ENCODE measurements at places on chromosomes 13 and 19. TPM values are rescaled to one million over a fixed set of nuclear protein-coding genes. Genes with fewer than 3 reads are reported as not detected.
A peak's percentile ranks its signal among the peaks of the same experiment; 100 is the strongest.

The CCDC70 gene
- polyA plus RNA-seq, result not detected

The OR10H2 gene
- polyA plus RNA-seq, result not detected

The WDR87 gene
- under 0.01 TPM for polyA plus RNA-seq

The WIZ gene
- polyA plus RNA-seq, result 25.7 TPM

The RPL13A gene
- 5,694 TPM for polyA plus RNA-seq

The CGB2 gene
- polyA plus RNA-seq, result not detected

The NXNL1 gene
- not detected for polyA plus RNA-seq

The CGB8 gene
- polyA plus RNA-seq, result not detected

The LGALS7B gene
- not detected for polyA plus RNA-seq

GRCh38 chr13:102812611-102813287, 13.8 kb downstream of the BIVM start:
- DNase-seq, result no peak

GRCh38 chr19:6740589-6741343, 1.3 kb downstream of the TRIP10 start:
- DNase-seq, result peak; percentile 46

GRCh38 chr13:33165787-33166186, 119.8 kb downstream of the STARD13 start:
- no peak for DNase-seq

DNA sequence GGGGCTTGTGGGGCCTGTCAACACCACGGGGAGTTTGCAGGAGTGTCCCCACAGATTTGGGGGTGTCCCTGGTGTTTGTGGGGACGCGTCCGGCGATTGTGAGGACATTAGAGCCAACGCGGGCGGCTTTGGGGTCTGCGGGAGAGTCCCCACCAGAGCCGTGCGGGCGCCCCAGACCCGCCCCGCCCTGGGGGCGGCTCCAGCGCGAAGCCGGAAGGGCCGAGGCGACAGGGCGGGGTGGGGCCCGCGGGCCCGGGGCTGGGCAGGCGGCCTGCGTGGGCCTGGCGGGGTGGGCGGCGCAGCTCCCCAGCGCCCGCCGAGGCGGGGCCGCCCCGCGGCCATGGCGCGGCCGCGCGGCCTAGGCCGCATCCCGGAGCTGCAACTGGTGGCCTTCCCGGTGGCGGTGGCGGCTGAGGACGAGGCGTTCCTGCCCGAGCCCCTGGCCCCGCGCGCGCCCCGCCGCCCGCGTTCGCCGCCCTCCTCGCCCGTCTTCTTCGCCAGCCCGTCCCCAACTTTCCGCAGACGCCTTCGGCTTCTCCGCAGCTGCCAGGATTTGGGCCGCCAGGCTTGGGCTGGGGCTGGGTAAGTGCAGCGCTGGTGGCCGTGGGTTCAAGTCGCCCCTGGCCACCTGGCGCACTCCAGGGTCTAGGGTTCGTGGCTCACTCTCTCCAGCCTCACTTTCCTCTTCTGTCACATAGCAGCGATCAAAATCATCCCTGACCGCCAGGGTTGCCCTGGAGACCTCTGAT, 10.3 kb downstream of the PDE4A start:
- no peak for DNase-seq

DNA sequence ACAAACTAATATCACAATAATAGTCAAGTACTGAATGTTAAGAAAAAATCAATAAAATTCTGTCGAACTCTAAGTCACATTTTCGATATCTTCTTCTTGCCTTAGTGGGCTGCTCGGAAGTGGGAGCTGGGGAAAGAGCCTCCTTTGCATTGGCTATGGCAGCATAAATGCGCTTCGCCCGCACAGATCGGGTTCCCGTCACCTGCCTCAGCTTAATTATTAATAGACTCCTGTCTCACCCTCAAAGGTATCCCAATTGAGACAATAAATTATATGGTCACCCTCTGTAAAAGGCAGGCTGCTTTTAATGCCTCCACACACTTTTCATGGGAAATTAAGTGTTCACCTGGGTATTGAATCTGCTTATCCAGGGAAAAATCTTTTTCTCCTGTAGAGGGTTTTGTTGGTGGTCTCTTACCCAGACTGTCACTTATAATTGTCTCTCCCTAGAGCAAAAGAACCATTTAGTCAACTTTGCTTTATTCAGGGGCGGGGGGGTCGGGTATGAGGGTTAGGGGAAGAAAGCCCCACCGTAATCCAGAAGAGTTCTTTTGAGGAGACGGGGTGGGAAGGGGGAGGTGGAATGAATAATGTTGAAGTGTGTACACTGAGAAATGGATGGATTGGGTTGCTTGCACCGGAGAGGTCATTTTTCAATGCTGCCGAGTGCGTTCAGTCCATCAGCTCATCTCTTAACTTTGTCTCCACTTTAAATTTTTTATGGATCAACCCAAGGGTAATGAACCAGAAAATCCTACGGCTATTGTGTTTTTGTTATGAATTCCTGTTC, 682.6 kb upstream of the SGCG start:
- DNase-seq, result no peak

- peak; percentile 34 for DNase-seq
Measured at GRCh38 chr19:11737964-11738745, 591 bp downstream of the ZNF823 start.

DNA sequence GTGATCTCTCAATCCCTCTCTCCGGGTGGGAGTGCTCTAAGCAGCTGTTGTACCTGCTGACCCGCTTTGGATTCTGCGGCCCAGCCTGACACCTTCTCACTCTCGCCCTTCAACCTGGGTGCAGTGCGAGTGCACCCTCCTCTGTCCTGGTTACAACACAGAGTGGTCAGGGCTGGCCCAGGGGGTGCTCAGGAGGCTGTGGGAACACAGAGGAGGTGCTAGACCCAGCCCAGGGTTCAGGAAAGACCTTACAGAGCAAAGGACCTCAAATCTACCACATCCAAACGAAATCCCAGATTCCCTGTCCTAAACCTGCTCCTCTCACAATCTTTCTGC, 23.7 kb downstream of the ZNF175 start:
- DNase-seq, result no peak

- DNase-seq, result no peak
Measured at GRCh38 chr19:49064768-49065611, at the start of gene NTF4. TSS of gene NTF4 (minus strand) at chr19:49064818. CDS start at chr19:49061997, 2,821 bp downstream.

DNA sequence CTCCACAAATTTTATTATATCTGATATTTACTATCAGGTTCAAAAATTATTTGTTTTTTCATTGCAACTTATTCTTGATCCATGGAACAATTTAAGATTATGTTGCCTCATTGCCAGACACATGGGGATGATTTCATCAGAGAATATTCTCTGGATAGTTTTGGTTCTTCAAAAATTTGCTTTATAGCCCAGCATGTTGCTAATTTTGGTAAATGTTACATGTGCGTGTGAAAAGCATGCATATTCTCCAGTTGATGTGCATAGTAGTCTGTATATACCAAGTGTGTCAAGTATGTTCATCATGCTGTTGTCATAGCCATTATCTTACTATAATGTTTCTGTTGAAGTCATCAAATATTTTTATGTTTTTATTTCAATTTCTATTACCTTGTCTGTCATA, 122.3 kb downstream of the RFC3 start:
- DNase-seq, result no peak

DNA sequence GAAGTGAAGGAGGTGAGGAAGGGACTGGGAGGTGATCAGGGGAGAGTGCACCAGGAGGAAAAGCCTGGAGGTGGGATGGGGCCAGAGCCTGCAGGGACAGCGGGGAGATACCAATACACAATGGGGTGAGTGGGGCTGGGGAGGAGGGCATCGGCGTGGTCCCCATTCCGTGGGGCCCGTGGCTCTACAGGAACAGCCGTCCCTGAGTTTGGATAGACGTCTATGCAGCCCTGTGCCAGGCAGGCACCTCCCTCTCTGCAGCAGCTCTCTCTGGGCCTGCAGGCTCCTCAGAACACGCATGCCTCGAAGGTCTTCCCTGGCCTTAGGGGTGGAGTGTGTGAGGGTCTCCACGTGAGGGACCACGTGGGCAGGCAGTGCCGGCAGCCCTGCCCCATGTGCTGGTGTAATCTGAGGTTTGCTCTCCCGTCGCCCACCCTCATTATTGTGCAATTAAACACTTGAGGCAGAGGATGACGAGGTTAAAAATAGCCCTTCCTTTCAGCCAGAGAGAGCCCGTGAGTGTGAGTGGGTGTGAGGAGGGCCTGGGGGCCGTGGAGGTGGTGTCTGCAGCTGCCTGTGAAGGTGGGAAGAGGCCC, 16.5 kb downstream of the C2CD4C start:
- no peak for DNase-seq

GRCh38 chr19:43407416-43408005, 7.2 kb upstream of the TEX101 start:
- no peak for DNase-seq

DNA sequence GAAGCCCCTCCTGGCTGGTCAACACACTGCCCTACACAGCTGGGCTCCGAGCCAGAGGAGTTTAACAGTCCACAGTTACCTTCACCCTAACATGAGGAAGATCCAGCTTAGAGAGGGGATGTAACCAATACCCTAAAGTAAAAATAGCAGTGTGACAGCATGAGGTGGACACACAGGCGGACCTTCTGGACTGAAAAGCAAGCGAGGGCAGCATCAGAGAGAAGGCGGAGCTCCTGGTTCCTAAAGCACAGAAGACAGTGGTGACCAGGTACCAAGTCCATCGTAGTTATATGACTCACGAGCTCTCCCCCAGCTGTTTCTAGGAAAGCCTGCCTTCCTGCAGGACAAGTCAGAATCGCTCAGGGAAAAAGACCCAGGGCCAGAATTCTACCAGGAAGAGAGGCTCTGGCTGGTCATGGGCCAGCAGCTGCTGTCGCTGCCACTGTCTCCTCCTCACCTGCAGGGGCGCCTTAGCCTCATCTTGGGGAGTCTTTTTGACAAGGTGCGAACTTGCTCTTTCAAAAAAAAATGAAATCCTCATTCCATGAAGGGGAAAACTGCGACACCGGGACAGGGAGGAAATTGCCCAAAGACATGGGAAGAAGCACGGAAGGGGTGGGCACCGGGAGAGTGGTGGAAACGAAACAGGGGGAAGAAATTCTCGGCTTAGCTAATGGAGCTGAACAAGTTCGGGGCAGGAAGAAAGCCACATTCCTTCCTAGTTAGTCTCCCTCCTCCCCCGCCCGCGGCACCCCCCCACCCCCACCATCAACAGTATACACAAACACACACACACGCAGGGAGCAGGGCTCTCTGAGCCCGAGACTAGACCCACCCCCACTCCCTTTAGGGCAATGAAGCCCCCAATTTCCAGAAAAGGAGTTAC, 1.7 kb downstream of the ELL start:
- DNase-seq, result peak; percentile 85

GRCh38 chr19:36064826-36065225, 10.1 kb downstream of the WDR62 start:
- DNase-seq, result no peak

DNA sequence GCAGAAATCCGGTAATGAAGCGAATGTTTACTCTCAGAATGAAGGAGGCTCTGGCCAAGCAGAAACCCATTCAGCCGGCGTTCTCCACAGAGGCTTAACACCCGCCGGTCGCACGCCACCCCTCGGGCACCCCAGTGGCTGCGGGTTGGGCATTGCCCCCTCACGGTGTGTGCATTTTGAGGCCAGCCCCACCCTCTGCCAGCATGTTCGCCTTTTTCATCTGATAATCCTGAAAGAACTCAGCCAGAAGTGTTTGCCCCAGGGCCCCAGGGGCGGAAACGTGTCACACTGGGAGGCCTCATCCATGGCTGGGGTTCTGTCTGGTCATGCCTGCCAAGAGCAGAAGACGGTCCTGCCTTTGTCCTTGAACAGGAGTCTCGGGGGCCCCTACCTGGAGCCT, 34.2 kb downstream of the COMP start:
- DNase-seq, result no peak

DNA sequence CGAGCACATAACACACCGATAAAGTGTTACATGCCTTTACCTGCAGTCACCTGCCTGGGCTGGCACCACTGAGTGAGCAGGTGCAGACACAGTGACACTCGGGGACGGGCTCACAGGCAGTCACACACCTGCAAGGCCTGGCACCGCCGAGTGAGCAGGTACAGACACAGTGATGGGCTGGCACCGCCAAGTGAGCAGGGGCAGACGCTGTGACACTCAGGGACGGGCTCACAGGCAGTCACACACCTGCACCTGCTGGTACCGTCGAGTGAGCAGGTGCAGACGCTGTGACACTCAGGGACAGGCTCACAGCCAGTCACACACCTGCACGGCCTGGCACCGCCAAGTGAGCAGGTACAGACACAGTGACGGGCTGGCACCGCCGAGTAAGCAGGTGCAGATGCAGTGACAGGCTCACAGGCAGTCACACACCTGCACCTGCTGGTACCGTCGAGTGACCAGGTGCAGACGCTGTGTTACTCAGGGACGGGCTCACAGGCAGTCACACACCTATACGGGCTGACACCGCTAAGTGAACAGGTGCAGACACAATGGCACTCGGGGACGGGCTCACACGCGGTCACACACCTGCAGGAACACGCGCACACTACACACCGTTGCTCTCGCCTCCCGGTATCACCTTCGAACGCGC, 470 bp downstream of the ZNF835 start:
- DNase-seq, result no peak

GRCh38 chr13:63972328-63972727, 2556.7 kb upstream of the PCDH20 start:
- DNase-seq, result peak; percentile 15

- no peak for DNase-seq
Measured at GRCh38 chr19:47836038-47836437, 14.3 kb downstream of the CRX start.
